ENCODE measurements at places on chromosomes 1 and 21.

DNA sequence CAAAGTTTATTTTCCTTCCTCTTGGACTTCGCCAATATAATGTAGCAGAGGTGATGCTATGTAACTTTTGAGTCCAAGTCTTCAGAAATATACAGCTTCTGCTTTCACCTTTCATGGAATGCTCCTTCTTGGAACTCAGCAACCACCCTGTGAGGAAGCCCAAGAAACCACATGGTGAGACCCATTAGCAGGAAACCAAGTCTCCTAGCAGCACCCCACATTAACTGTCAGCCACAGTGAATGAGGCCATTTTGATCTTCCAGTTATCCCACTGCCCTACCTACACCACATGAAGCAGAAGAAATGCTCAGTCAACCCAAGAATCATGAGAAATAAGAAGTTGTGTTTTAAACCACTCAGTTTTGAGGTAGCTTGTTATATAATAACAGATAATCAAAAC is 58.2 kb downstream of the PAPPA2 start:
- no peak for DNase-seq

GRCh38 chr1:116415699-116416533 is 42.9 kb downstream of the ATP1A1 start:
- DNase-seq: no peak

DNA sequence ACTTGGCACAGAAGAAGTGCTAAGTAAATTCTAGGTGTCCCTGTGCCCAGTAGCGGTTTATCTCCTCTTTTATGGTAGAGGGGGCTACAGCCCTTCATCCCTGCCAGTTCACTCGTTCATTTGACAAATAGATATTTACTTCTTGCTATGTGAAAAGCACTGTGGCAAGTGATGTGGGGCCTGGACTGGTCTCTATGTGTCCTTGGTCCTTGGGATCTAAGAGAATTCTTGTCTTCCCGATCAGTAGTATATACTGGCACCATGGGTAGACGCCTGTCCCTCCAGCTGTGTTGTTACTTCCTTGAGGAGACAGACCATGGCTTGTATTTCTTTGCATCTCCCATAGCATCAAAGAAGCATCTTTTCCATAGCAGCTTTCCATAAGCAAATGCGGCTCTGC is 29.7 kb downstream of the EIF2D start:
- DNase-seq: no peak

- no peak for DNase-seq
Measured at GRCh38 chr1:196563768-196564167, 44.5 kb downstream of the KCNT2 start.

DNA sequence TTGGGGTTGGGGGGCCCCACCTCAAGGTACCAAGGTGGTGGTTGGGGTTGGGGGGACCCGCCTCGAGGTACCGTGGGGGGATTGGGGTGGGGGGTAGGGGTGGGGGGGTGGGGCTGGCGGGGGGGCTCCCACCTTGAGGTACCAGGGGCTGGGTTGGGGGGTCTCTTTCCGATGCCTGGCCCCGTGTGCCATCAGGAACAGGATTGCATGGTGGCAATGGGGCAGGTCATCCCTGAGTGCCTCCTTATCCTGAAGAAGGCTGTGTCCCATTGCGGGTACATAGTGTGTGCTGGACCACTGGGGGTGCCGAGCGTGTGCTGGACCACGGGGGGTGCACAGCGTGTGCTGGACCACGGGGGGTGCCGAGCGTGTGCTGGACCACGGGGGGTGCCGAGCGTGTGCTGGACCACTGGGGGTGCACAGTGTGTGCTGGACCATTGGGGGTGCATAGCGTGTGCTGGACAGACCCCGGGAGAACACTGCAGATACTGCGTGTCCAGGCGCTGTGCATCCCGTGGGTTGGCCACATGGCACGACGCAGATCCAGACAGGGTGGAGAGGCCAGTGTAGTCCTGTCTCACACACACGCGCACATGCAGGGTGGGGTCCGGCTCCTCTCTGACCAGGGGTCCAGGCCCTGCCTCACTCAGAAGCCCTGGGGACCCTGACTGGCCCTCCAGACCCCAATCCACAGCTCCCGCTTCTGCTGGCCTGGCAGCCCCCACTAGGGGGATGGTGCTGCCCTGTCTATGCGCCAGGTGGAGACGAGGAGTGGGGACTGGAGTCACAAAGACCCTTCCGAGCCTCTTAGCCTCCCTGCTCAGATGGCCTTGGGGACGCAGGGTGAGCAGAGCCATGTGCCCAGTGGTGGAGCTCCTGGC is 4.2 kb downstream of the SCNN1D start:
- no peak for DNase-seq

- no peak for DNase-seq
Measured at GRCh38 chr1:231541842-231542241, 13.4 kb downstream of the TSNAX start.

DNA sequence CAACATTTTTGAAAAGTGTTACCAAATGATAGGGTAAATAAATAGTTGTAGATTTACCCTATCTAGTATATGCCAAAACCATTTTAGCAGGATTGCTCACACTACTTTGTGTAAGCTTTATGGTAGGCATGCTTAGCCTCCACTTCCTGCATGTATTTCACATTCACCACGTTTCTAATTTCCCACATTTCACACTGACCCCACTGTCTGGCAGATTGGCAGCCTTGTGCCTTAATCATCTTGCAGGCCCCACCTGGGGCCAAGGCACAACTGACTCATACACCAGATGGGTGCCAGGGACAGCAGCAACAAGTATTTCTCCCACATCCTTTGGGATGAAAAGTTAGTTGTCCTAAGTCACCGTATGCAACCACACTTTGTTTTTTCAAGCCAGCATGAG is 21.2 kb upstream of the CENPF start:
- DNase-seq: no peak

- DNase-seq: no peak
Measured at GRCh38 chr1:240465531-240465940, 146.4 kb downstream of the GREM2 start.

- DNase-seq: no peak
Measured at GRCh38 chr1:183228347-183229220, 42.5 kb downstream of the LAMC2 start.

GRCh38 chr1:71377886-71378285 is 297.1 kb upstream of the ZRANB2 start:
- DNase-seq: no peak

DNA sequence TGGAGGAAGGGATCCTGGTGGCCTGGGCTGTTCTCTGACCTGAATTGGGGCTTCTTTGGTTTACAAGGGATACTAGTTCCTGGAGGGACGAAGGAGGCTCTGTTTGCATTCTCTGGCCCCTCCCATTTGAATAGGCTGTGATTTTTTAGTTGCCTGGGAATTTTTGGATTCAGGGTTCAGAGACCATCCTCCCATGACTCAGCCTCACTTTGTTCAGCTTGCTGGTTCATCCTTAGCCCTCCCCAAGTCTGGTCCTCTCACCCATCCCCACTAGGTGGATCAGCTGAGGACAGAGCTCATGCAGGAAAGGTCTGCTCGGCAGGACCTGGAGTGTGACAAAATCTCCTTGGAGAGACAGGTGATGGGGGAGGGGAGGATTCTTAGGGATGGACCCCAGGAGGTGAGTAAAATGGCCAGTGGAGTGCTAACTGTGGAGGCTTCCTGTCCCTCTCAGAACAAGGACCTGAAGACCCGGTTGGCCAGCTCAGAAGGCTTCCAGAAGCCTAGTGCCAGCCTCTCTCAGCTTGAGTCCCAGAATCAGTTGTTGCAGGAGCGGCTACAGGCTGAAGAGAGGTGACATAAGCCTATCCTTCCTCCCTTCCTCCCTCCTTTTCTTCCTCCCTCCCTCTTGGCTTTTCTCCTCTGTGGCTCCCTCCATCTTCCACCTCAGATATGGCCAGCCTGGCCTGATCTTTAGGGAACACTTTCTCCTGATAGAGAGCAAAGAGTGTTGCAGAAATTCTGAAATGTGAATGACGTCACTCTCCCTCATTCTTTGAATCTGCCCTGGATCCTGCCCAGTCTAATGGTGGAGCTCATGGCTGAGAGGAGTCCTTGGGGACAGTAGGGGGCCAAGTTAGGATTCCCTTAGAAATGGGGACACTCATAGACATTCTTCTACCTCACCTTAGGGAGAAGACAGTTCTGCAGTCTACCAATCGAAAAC is 4.5 kb upstream of the TUFT1 start:
- no peak for DNase-seq

GRCh38 chr1:220901881-220902280 is 22.6 kb downstream of the HLX start:
- DNase-seq: no peak

DNA sequence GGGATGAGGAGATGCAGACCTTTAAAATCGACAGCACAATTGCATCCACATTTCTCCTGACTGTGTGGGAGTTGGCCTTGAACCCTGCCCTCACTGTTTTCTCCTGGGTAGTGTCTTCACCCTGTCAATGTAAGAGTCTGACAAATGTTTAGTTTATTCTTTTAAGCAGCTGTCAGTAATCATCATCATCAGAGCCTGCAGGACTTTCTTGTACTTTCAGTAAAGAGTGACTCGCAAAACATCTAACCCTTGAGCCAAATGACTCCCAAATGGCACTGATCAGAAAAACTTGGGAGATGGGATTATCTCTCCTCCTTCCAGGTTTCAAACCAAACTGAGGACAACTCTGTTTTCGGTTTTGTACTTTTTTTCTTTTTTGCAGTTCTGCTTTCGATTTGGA is 460.2 kb downstream of the KIF26B start:
- no peak for DNase-seq

- DNase-seq: no peak
Measured at GRCh38 chr1:87402241-87403002, 73.7 kb downstream of the LMO4 start.

DNA sequence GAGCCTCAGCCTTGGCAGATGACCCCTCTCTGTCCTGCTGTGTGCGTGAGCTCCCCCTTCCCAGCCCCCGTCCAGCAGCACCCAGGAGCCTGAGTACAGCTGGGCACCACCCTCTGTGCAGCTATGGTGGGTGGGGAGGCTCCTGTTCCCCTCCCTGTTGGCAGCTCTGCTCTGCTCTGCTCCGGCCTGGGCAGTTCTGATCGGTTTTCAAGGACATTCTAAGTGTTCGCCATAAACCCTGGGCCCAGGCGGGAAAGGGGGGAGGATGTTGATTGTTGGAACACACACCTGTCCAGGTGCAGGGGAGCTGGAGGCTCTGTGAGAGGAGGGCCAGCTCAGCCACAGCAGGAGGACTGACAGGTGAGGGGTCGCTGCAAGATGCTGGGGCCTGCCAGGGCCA is at the start of gene CLCNKB:
Gene CLCNKB (plus strand): TSS at position 262 of the 400 bp plus-strand sequence. CDS start 711 bp downstream, outside the sequence.
- no peak for DNase-seq

- no peak for DNase-seq
Measured at GRCh38 chr21:26087223-26087918, 83.2 kb downstream of the APP start.

DNA sequence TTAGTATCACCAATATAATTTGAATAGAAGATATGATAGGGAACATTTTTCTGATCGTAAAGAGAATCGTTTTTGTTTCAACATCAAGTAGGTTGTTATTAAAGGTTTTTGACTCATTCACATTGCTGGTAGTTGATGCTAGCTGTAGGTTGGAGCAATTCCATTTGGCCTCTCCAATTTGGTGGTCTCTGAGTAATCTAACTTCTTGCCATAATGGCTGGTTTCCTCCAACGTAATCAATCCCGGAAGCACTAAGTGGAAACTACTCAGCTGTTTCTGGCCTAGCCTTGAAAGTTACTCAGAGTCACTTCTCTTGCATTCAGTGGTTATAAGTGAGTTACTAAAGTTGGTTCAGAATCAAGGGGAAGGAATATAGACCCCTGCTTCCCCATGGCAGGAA is 26.0 kb downstream of the RCOR3 start:
- DNase-seq: no peak

- no peak for DNase-seq
Measured at GRCh38 chr1:244651956-244652622, 837 bp upstream of the DESI2 start.

GRCh38 chr1:203150511-203151297 is 23.2 kb downstream of the ADORA1 start:
- no peak for DNase-seq

- DNase-seq: no peak
Measured at GRCh38 chr1:227395426-227396028, 77.2 kb upstream of the CDC42BPA start.

DNA sequence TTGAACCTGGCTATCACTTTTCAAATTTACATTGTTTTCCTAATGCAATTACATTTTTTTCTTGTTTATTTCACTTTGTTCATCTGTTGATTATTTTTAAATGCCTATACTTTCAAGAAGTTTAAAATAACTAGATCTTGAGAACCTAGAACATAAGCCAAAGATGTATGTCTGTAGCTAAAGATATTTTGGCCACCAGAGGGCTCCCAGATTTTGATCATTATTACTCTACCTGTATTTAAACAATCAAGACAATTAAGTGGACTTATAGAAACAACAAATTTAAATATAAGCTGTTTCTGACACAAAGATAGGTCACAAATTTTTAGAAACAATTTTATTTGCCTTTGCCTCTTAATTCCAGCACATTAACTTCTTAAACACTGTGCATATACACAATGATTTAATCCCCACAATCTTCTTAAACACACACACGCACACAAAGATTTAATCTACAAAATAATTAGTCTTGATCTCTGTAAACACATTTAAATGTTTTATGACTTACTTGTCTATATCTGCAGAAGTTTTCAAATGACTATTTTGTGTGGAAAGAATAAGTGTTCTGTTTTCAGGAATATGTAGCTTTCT is 380.0 kb downstream of the DSCAM start:
- DNase-seq: no peak

DNA sequence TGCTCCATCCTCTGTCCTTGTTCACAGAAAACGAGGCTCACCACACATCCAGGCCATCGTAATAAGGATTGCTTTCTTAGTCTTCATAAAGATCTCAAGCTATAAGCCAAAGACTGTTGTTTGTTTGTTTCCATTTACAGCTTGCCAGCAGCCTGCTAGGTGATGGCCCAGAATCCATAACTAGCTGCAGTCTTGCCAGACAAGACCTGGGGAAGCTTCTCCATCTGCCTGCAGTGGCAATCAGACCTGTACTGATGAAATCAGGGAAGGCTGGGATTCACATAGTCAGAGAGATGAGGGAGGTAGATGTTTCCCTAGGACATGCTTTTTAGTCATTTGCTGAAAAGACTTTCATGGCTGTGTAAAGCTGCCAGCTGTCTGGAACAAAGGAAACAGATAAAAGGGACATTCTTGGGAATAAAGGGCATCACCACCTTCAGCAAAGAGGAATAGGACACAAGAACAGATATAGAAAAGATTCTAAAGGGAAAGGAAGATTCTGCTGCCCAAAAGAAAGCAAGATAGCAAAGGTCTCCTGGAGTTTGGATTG is 51.0 kb downstream of the MT1HL1 start:
- no peak for DNase-seq

Data from activated naive CD8-positive, alpha-beta T cell treated with anti-CD3 and anti-CD28 coated beads, Interleukin-2, amount 50 U/mL, for 16 hours (primary cell).